Mesendoderm (in vitro differentiated cells): ENCODE measurements at places on chromosomes 1 and 21.

GRCh38 chr1:51516649-51517158, 2.4 kb downstream of the EPS15 start:
- DNase-seq, result no peak

DNA sequence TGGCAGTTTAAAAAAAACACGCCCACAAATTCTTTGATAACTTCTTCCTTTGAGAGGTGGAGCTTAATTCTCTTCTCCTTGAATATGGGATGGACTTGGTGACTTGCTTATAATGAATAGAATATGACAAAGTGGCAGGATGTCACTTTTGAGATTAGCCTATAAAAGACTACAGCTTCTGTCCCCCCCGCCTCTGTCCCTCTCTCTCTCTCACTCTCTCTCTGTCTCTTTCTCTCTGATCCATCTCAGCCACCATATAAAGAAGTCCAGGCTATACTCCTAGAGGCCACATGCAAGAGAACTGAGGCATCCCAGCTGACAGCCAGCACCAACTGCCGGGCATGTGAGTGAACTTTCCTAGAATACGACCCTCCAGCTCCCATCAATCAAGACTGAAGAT, 7.7 kb upstream of the DMBX1 start:
- no peak for DNase-seq

GRCh38 chr1:170318141-170318540, 172.4 kb downstream of the NTMT2 start:
- DNase-seq, result no peak

DNA sequence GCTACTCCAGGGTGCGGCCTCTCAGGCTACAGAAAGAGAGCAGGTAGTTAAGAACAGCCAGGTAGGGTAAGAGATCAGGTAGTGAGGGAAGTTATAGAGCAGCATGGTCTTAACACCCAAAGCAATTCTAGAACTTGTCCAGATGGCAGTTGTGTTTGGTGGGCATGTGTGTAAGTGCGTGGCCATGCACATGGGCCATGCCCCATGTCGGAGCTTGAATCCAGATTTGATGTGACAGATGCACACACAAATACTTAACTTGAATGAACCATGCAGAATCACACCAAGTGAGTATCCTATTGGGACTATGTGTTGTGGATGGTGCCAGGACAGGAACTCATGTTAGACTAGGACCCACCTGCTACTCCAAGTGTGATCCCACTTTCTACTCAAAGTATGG, 145.7 kb upstream of the HMGB4 start:
- DNase-seq, result no peak

GRCh38 chr1:177448036-177448615, 277.4 kb downstream of the BRINP2 start:
- DNase-seq, result no peak
